NCI-H1105 (cell line): ENCODE measurements at places on chromosomes 7 and 10.
A peak's percentile ranks its signal among the peaks of the same experiment; 100 is the strongest.

- DNase-seq: no peak
Measured at GRCh38 chr7:138948403-138948802, 32.8 kb downstream of the KIAA1549 start.

DNA sequence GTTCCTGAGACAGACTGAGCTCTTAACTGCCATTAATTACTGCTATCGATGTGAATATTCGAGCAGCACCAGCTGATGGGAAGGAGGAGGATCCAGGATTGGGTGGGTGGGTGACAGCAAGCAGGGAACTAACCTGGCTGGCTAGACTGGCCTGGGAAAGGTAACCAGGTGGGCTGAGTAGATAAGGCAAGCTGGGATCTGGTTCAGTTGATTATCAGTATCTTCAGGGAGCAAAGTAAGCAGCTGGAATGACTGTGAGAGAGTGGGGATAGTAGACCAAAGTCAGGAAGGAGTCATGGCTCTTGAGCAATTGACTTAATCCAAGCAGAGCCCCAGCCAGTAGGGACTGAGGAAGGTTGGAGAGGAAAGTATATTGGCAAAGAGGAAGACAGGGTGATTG is 46.9 kb upstream of the KMT2E start:
- DNase-seq: no peak

GRCh38 chr7:138814816-138815332 is 16.9 kb upstream of the ATP6V0A4 start:
- DNase-seq: no peak

DNA sequence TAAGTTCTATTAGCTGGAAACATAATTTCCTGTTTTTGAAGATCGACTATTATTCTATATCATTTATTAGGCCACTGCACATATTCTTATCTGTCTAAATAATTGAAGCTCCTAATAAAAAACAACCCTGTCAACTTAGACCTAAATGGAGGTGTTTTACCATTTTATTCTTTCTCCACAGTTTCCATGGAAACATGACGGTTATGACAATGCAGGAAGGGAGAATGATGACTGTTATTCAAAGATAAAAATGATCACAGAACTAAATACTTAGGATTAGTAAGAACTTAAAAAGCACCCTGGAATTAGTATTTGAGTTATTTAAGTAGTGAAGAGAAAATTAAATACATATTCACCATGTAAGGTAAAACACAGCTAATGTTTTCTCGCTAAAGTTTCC is 119.9 kb upstream of the DKK1 start:
- DNase-seq: no peak

DNA sequence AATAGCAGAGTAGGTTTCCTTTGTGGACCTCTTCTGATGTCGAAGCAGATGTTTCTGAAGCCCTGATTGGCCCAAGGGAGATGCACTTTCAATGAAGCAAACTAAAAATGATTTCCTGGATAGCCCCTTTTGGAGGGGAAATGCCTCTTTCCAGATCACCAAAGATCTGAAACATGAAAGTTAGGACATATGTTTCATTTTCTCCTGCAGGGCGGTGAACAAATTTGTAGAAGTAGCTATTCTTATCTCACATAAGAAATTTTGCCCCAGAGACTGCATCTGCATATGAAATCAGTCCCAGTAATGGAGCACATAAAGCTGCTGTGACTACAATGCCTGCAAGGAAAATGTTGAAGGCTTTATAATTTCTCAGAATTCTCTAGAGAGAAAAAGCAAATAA is 56.0 kb downstream of the THSD7A start:
- DNase-seq: no peak

DNA sequence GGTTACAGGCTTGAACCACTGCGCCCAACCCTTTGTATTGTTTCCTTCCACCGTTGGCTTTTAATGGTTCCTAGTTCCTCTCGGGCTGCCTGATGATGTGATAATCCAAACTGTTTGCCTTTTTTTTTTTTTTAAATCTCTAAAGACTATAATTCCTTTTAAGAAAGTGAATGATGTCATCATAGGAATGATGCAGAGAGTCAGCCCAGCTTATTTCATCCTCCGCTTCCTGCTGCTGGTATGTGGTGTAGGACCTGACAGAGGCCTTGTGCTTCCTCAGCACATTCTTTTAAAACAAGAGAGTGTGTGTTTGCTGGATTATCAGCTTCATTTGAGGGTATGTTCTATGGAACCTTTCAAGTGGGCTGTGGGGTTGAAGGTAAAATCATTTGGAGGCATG is 241.4 kb downstream of the LRMDA start:
- DNase-seq: no peak

- DNase-seq: no peak
Measured at GRCh38 chr7:2833083-2833910, 10.8 kb downstream of the GNA12 start.

DNA sequence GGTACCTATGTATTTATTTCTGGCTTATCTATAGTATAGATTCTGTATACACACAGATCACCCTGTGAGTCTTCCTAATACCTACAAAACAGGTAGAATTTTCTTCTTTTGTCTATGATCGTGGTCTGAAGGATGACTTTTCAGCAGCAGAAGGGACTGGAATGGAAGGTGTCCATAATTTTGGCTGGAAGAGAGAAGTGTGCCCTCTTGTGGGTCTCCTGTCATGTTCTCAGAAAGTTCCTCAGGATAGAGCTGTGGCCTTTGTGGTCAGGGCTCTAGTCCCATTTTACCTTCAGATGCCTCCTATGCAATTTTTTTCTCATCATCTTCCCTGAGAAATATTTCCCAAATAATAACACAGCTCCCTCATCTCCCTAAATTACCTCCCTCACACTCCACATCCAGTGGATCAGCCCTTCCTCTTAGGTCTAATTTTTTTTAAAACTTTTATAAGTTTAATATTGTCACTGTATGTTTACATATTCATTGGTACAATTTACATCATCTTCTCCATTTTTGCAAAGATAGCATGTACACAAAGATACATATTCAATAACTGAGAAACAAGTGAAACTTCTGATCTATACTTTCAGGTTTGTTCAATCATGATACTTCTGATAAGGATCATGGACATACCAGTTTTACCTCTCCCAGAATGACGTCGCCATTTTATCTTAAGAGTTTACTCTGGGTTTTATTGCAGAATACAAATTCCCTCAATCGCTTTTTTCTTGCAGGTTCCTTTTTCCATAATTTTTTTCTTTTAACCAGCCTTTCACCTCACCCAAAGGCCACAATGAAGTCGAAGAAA is 112.7 kb downstream of the REEP3 start:
- DNase-seq: no peak

DNA sequence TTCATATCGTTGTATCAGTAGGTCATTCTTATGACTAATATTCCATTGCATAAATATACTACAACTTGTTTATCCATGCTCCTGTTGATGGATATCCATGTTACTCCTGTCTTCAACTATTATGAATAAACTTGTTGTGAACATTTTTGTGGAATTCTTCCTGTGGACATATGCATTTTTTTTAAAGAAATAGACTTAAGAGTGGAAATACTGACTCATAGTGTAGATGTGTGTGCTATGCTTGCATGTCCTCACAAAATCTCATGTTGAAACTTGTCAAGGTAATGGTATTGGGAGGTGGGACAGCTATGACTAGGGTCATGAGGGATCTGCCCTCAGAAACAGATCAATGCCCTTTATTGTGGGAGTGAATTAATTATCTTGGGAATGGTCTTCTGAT is 240.5 kb upstream of the PRSS58 start:
- no peak for DNase-seq

DNA sequence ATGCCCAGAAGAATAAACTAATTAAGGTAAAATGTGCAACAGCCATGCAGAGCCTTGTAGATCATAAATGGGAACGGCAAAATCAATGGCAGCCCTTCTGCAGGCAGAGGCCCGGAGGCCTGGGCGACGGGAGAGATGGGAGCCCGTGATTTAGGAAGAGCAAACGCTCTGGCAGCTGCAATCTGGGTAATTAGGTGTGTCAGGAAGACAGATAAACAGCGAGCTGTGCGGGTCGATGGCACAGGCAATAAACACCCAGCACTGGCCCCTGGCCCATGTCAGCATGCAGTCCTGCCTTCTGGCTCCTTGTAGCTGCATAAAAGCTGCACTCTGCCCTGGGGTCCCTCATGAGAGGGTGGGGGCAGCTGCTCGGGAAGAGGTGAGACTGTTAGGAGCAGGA is 78.0 kb downstream of the GOLGA7B start:
- no peak for DNase-seq

DNA sequence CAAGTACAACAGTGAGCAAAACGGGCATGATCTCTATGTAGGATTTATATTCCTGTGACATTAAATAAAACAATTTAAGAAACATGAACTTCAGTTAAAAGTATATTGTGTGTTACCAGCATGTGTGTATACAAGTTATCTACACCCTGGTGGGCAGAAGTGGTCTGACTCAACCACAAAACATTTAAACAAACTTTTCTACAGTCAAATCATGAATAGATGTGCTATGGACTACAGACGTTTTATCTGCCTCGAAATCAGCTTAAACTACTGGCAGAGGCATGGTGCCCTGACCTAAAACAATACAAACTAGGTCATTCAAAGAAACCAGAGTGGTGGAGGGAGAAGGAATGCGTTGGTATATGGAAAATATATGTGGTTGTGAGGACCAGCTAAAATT is 3.6 kb downstream of the ARL3 start:
- no peak for DNase-seq

DNA sequence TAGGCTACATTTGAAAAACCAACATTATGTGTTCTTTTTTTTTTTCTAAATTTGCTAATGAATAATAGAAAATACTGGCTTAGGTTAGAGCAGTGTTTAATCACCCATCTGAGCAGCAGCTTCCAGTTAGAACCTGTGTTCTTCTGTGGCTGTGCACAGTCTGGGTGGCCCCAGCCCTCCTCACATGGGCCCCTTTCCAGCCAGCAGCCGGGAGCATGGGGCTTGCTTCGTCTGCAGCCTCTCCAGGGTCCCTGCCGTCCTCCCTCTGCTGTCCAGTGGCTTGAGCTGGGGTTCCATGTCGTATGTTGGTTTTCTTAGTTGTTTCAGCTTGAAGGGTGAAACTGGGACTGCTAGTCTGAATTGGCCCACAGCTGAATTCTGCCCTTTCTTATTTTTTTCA is 37.3 kb downstream of the BNIP3 start:
- DNase-seq: no peak

GRCh38 chr7:103541026-103541425 is 95.0 kb upstream of the SLC26A5 start:
- no peak for DNase-seq

DNA sequence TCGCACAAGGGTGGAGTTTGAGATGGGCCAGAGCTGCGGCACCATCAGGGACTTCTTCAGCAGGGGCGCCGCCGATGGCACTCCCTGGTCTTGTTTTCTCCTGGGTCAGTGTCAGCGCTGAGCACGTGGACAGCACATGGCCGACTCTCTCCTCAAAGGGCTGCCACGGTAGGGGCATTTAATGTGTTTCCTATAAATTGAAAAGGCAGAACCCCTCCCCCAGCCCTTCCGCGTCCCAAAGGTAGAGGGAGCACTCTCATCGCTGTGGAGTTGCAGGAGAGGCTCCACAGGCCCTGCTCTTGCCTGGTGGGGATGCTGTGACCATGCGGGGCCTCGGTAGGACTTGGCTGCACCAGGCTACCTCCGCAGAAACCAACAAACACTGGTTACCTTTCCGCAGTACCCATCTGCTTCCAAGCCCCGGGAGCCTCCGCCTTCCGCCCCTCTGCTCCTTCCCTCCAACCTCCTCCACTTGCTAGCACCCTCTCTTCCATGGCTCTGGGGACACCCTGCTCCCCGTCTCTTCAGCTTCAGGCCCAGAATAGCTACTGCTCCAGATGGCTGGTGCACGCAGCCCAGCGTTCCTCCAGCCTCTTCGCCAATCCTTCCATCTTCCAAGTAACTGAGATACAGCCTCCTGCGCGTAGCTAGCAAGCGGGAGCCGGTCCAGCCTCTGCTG is 166.3 kb upstream of the ADCY1 start:
- no peak for DNase-seq

GRCh38 chr10:31396376-31396775 is 77.4 kb downstream of the ZEB1 start:
- no peak for DNase-seq

DNA sequence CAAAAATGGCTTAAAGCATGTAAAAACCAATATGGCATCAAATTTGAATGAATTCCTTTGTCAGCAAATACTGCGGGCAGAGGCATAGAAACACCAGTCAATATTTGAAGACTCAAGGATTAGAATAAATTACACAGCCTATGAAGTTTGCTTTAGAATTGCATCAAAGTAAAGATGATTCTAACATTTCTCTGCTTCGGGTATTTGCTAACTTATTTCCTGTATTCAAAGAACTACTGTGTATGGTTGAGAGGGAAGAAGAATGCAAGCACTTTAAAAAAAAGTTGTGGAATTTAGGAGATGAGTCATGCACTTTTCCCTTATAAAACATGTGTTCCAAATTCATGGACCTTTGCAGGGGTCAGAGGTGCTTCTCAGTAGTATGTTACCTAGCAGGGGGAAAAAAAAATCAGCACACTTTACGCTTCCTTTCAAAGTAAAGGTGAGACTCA is 90.1 kb downstream of the PIP4K2A start:
- no peak for DNase-seq

- DNase-seq: no peak
Measured at GRCh38 chr7:39539816-39540215, 26.4 kb upstream of the YAE1 start.

- DNase-seq: no peak
Measured at GRCh38 chr7:140596519-140597427, 43.8 kb downstream of the DENND2A start.

DNA sequence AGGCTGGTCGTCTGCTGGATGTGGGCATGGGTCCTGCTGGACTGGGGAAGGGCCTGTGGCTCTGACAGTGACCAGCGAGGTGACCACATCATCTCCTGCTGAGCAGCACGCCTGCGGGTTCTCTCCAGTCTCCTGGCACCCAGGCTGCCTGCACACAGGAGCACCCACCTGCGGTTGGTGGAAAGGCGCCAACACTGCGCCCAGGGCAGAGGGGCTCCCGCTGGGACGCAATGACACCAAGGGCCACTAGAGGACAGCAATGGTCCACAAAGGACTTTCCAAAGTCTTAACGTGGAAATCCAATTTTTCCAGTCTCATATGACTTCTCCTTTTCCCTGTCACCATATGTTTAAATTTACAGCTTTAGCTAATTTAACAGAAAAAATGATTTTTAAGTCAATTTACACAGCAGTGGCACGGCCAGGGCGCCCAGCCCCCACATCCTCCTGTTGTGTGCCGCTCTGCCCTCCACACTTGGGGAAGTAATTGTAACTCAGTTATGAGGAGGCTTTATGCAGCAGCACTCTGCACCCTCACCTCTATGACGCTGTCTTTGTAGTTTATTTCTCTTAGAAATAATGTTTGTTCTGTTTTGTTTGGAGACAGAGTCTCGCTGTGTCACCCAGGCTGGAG is 38.1 kb downstream of the CFAP46 start:
- peak; percentile 73 for DNase-seq

DNA sequence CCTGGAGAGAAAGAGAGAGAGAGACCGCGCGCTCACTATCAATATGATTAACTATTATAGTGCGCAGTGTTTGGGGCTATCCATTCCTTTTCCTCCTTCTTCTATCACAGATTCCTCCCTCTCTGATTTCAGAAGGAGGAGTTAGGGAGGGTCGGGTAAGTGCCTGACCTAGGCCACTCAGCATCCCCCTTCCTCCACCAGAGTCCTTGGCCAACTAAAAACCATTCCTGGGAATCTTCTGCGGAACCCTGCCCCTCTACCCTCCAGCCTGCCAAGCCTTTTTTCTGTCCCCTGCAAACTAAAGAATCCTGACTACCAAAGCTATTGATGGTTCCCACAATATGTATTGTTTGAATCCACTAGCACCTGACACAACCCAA is 256.2 kb upstream of the NFE2L3 start:
- no peak for DNase-seq

- no peak for DNase-seq
Measured at GRCh38 chr7:83101530-83101929, 61.2 kb downstream of the PCLO start.

- DNase-seq: no peak
Measured at GRCh38 chr10:31004611-31005193, 27.0 kb downstream of the ZNF438 start.
